ENCODE measurements at places on chromosomes 1 and 21.

- DNase-seq: no peak
Measured at GRCh38 chr21:34997294-34997693, 51.8 kb downstream of the RUNX1 start.

- no peak for DNase-seq
Measured at GRCh38 chr1:112239683-112240330, 156.2 kb upstream of the CTTNBP2NL start.

- DNase-seq: no peak
Measured at GRCh38 chr21:15088488-15088887, 23.7 kb upstream of the NRIP1 start.

DNA sequence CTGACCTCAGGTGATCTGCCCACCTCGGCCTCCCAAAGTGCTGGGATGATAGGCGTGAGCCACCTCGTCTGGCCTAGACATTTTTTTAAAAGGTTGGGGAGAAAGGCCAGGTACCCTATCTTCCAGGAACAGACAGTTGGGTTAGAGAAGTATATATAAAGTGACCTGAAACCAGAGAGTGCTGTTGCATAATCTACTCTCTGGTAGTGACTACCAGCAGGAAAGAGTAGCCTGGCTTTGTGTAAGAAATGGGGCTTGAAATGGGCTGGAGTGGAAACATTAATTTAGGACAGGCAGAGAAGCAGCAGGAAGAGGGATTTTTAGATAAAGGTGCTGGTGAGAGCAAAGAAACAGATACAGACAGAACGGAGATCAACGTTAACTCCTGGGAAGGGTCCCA lies 125.8 kb upstream of the HOOK1 start:
- DNase-seq: no peak

DNA sequence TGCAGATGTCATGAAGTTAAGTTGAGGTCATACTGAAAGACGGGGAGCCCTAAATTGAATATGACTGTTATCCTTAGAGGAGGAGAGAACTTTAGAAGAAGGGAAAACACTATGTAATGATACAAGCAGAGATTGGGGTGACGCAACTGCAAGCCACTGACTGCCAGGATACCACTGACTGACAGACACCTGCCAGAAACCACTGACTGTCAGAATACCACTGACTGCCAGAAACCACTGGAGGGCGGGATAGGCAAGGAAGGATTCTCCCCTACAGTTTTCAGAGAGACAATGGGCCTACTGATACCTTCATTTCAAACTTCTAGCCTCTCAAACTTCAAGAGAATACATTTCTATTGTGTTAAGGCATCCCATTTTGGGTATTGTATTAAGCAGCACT lies 388.7 kb downstream of the USH2A start:
- DNase-seq: no peak
